ENCODE measurements at places on chromosomes 5 and 9.

DNA sequence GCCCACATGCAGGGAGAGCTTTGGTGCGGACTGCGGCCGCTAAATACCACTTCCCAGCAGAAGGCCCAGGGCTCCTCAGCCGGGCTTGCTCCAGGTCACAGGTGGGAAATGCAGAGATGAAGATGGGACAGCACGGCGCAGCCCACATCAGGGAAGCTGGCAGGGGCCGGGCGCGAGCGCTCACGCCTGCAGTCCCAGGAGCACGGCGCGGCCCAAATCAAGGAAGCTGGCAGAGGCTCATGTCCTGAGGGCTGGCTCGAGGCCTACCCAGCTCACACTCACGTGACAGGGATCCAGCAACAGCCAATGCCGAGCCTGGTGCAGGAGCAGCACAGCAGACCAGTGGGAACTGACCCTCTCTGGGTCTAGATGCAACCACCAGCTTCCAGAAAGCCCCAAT is 16.3 kb downstream of the LPCAT1 start:
- no peak for DNase-seq

DNA sequence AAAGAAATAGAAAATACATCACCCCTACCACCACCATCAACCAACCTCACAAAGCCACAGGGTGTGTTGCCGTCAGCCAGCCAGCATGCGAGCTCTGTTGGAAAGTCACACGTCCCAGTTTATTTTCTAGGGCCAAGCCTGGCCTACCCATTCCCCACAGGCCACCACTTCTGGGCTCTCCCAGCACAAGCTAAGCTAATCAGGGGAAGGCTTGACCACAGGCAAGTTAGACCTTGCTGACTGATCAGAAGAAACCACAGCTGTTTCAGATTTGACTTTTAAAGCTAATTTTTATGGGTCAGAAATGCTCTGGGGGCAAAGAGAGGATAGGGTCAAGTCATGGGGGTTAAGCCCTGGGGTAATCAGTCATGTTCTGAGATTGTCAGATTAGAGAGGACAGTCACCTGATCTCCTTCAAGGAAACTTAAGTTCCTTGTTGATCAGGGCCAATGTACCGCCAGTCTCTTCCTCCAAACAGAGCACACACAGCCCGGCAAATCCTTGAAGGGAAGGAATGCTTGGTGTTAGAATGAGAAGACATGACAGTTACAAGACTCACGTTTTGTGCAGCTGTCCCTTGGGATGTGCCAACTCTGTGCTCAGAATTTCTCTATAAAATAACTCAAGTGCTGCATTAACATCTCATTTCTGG is 7.6 kb downstream of the SHB start:
- no peak for DNase-seq

DNA sequence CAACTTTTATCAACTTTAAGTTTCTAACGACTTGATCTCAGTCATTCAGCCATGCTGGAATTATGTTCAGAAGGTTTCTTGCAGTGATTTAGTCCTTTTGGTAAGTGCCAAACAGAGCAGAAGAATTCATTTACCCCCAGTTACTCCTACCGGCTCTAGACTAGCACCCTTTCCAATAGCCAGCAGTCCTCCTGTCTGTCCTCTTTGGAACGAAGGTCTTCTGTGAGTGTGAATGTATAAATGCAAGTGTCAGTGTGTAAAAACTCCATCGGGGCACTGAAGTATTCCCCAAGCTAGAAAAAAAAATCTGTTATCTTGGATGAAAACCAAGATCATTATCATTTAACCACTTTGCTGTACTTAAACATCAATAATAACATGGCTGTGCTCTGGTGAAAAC is 64.4 kb downstream of the GLIS3 start:
- no peak for DNase-seq

- DNase-seq: peak; percentile 57
Observed at GRCh38 chr9:36154331-36154952, 14.7 kb upstream of the CCIN start.

DNA sequence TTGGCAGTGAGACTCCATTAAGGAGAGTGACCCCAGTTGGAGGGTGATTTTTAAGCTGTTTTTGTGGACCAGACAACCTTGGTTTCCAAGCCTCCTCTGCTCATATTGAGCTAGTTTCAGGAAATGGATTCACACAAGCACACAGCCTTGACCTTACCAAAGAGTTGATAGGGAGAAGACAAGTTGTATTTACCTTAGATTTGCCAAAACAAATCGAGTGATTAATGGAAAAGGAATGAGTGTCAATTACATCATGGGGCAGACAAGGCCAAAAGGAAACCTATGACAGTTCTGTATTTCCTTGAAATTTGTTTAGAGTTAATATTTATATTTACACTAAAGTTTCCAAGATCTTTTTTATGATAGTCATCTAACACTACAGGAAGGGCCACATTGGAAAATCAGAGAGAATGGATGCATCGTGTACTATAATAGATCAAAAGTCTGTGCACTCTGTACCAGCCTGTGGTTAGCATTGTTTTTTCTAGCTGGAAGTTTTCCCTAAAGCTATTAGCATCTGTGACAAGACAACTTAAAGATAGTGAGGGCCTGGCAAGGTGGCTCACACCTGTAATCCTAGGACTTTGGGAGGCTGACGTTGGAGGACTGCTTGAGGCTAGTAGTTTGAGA is 86.0 kb upstream of the FER start:
- no peak for DNase-seq

- DNase-seq: no peak
Observed at GRCh38 chr5:8471581-8471980, 602.6 kb downstream of the MTRR start.

- no peak for DNase-seq
Observed at GRCh38 chr5:51214746-51215145, 168.5 kb upstream of the ISL1 start.

DNA sequence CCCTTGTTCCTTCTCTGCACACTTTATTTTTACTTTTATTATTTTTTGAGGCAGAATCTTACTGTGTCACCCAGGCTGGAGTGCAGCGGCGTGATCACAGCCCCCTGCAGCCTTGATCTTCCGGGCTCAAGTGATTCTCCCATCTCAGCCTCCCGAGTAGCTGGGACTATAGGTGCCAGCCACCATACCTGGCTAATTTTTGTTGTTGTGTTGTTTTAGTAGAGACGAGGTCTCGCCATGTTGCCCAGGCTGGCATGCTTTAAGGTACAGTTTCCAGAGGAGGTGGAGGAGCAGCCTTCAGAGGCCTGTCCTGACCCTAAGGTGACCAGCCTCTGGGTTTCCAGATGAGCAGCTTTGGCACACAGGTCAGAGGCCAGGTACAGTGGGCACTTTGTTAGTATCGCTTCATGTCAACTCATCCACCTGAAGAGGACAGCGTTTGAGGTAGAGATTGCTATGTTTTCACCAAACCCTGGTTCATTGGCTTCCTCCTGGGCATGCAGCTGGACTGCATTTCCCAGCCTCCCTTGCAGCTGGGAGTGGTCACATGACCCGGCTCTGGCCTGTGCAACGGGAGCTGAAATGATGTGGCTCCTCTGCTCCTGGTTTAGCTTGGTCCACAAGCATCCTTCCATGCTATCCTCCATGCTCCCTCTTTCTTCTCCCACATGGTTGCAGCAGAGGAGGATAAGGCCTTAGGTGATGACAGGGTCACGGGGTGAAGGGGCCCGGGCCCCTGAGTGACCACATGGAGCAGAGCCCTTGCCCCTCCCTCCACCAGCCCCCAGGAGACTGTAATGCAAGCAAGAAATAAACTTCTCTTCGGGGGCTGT is 139.3 kb upstream of the IER5L start:
- no peak for DNase-seq

DNA sequence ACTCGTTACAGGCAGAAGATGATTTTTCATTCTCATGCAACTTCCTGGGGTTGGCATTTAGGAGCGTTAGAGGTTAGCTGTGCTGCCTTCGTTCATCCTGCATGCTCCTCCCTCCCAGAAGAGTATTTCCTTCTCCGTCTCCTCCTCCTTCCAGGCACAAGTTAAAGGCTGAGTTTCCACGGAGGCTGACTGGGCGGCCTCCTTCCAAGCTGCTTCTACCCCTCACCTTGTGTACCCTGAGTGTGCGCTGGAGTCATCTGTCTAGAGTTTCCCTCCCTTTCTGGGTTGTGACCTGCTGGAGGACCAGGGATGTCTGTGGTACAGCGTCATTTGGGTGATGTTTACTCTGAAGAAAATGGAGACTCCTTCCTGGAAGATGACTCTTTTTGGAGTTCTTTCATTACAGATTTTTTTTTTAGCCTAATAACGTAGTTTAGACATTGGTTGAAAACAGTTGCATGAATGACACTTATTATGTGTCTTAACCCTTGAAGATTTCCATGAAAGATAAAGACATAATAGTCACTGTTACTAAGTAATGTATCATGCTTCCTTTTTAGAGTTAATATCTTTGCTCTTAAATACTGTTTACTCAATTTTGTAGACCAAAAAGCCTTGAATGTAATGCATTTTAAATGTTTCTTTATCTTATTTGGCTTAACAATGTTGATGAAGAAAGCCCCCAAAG is 146.9 kb downstream of the TENT4A start:
- no peak for DNase-seq

- DNase-seq: no peak
Observed at GRCh38 chr5:26884481-26884880, 153.9 kb downstream of the CDH9 start.
